ENCODE measurements at places on chromosomes 5 and 9. TPM values are rescaled to one million over a fixed set of nuclear protein-coding genes. Genes with fewer than 3 reads are reported as not detected.

Gene SLC6A7
- under 0.01 TPM for total RNA-seq

Gene IL9
- not detected for total RNA-seq

Gene TMEM215
- total RNA-seq = not detected

Gene AGGF1
- total RNA-seq = 19.0 TPM

Gene PTPN3
- total RNA-seq = under 0.01 TPM

Gene ADAMTS2
- 44.5 TPM for total RNA-seq

Gene SPINK4
- not detected for total RNA-seq

Gene MSX2
- 0.32 TPM for total RNA-seq

Gene OR13J1
- not detected for total RNA-seq

Gene PCDHGC5
- 2.6 TPM for total RNA-seq

Gene TLX3
- not detected for total RNA-seq

Gene TMEM171
- 4.5 TPM for total RNA-seq

Gene PCDHB6
- total RNA-seq = under 0.01 TPM

Gene COL27A1
- 23.3 TPM for total RNA-seq

Gene NR4A3
- total RNA-seq = under 0.01 TPM

Gene SLC45A2
- total RNA-seq = not detected

Gene QRFP
- total RNA-seq = not detected

Gene CREB3
- 107 TPM for total RNA-seq

Gene GMCL2
- total RNA-seq = not detected

Gene ZBTB26
- 4.3 TPM for total RNA-seq

Gene SOHLH1
- not detected for total RNA-seq

Gene RNF145
- 84.2 TPM for total RNA-seq

Gene TSSK1B
- 0.64 TPM for total RNA-seq

Gene FBXL7
- total RNA-seq = 10.6 TPM

Gene RICTOR
- 47.4 TPM for total RNA-seq

Gene PDE6A
- not detected for total RNA-seq

Gene GARIN3
- total RNA-seq = not detected

Gene PCDHA10
- total RNA-seq = under 0.01 TPM

Gene SHOC1
- under 0.01 TPM for total RNA-seq

Gene FOXD4L3
- not detected for total RNA-seq

Gene TAF1L
- total RNA-seq = not detected

Gene EGFLAM
- total RNA-seq = 3.0 TPM

Gene SSBP2
- total RNA-seq = 15.5 TPM

Gene KLHL3
- 3.0 TPM for total RNA-seq

Measured in fibroblast of villous mesenchyme (primary cell).